Immature natural killer cell (primary cell): ENCODE measurements at places on chromosomes 7 and 10. TPM values are rescaled to one million over a fixed set of nuclear protein-coding genes. Genes with fewer than 3 reads are reported as not detected.

RASSF4 gene
- polyA plus RNA-seq = 36.7 TPM

BICC1 gene
- polyA plus RNA-seq = not detected

CFTR gene
- not detected for polyA plus RNA-seq

DNA sequence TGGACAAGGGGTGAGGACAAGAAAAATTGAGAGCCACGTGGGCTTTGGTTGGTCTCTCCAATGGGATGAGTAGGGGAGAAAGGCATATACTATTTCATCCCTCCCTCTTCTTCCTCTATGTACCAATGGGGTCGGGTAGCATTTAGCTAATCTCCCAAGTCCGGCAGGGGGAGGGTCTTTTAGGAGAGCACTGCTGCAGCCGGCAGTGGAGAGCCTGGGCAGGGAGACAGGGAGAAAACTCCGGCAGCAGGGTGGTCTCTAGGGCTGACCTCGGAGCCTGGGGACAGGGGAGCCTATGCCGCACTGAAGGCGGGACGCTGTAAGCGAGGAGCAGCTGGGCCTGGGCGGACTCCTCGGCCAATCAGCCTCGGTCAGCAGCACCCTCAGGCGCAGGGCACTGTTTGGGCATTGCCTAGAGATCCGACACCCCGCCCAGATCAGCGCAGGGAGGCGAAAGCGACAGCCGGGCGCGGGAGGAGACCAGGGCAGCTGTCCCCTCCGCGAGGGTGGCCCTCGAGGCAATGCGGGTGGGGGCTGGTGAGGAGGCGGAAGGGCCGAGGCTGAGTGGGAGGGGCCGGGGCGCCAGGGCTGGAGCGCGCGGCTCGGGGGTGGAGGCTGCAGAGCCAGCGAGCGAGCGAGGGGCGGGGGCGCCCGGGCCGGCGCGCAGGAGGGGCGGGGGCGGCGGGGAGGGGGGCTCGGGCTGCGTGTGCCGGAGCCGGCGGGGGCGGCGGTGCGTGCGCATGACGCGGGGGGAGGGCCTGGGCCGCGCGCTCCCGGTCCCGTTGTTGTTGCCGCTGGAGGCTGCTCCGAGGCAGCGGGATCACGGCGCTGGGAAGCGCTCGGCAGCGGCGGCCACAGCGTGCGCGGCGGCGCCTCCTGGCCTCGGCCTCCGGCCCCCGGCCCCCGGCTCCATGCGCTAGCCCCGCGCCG lies at the start of gene AGAP3:
Gene AGAP3 (plus strand): TSS at position 785 of the 930 bp plus-strand sequence. CDS start 267 bp downstream, outside the sequence.
- peak within 1 kb of the TSS; percentile 91 for H3K4me3 ChIP-seq
- peak within 1 kb of the TSS; percentile 69 for H3K27ac ChIP-seq
- H3K36me3 ChIP-seq = no peaks in the 10 kb centered on the region
- DNase-seq = peak; percentile 64
- peaks cover 48% of the 10 kb centered on the region for H3K4me1 ChIP-seq

GRCh38 chr10:52988923-52989322 lies 216.3 kb upstream of the MBL2 start:
- H3K27ac ChIP-seq = no peak overlapping the region
- H3K4me1 ChIP-seq = no peaks in the 10 kb centered on the region
- no peaks in the 10 kb centered on the region for H3K27me3 ChIP-seq
- H3K36me3 ChIP-seq = no peaks in the 10 kb centered on the region

DNA sequence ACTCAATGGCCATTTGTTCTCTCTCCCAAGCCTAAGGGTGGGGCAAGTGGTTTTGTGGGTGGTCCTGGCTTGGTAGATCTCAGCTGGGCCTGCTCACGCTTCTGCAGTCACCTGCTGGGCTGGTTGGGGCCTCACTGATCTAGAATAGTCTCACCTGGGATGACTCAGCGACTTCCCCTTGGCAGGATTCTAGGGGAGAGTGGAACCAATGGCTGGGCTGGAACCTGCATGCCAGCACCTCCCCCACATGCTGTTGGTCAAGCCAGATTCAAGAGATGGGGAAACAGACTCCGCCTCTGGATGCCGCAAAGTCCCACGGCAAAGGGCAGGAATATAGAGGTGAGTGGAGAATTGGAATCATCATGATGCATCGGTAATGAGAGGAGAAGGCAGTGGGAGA lies 292.9 kb upstream of the NPVF start:
- H3K27me3 ChIP-seq = peaks cover 4% of the 10 kb centered on the region
- no peak overlapping the region for H3K27ac ChIP-seq
- H3K4me3 ChIP-seq = no peak overlapping the region

DNA sequence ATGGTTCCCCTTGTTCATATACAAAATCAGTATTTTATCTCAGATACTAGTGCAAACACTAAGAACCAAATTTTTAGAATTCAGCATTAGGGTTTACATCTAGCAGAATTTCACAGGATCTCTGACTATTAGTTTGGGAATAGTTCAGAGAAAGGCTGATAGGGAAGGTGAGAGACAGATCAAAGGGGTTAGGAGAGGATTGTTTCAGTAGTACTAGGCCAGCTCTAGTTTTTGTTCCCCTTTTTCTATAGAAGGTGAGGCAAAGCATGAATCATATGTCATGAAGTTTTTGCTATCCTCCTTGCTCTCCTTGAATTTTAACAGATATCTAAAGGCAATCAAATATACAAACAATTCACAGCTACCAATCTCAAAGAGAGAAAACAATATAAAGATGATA lies 26.1 kb upstream of the CTNNA3 start:
- no peak for DNase-seq
- no peaks in the 10 kb centered on the region for H3K4me1 ChIP-seq
- no peak overlapping the region for H3K4me3 ChIP-seq
- peaks cover 9% of the 10 kb centered on the region for H3K27me3 ChIP-seq
- H3K27ac ChIP-seq = no peak overlapping the region
- no peaks in the 10 kb centered on the region for H3K36me3 ChIP-seq

GRCh38 chr7:100890653-100891567 lies 1.4 kb upstream of the UFSP1 start:
- H3K4me1 ChIP-seq = peaks cover 27% of the 10 kb centered on the region
- H3K36me3 ChIP-seq = peaks cover 17% of the 10 kb centered on the region
- no peak for DNase-seq
- H3K27me3 ChIP-seq = peaks cover 14% of the 10 kb centered on the region

GRCh38 chr10:84193846-84194423 lies 402 bp upstream of the CDHR1 start:
- no peaks in the 10 kb centered on the region for H3K36me3 ChIP-seq
- H3K27me3 ChIP-seq = peaks cover 17% of the 10 kb centered on the region
- no peak for DNase-seq
- H3K4me3 ChIP-seq = peak overlapping the region; percentile 77
- peaks cover 44% of the 10 kb centered on the region for H3K4me1 ChIP-seq
- H3K27ac ChIP-seq = no peak overlapping the region

DNA sequence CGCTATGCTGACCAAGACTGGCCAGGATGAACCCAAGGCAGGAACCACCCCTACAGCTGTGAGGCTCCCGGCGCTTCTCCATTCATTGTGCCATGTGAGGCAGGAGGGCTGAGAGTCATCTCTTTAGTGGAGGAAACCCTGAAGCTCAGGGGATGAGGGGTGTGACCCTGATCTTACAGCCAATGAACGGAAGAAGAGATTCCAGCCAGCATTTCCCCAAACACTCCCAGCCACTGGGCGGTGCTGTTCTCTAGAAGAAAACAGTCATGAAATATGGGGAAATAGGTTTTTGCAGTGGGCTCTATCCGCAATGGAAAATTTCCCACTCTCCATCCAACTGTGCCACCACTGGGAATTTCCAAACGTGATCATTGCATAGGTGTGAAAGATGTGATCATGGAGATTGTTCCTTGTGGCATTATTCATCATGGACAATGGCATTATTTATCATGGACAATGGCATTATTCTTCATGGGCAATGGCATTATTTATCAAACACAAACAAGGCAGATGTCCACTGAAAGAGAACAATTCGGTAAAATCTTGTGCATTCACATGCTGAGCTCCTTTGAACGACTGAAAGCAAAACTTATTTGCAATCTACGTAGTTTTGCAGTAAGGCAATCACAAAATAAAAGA lies 14.0 kb upstream of the SLC18A2 start:
- no peak for DNase-seq
- peaks cover 8% of the 10 kb centered on the region for H3K27me3 ChIP-seq
- H3K4me3 ChIP-seq = no peak overlapping the region
- H3K4me1 ChIP-seq = no peaks in the 10 kb centered on the region
- no peaks in the 10 kb centered on the region for H3K36me3 ChIP-seq

- peaks cover 10% of the 10 kb centered on the region for H3K27me3 ChIP-seq
- DNase-seq = no peak
Measured at GRCh38 chr10:123327450-123327849, 173.2 kb downstream of the BUB3 start.
